Stimulated activated CD8-positive, alpha-beta memory T cell treated with anti-CD3 and anti-CD28 coated beads, Interleukin-4, amount 100 ng/mL, for 4 hours (primary cell): ENCODE measurements at places on chromosomes 12 and 14.

DNA sequence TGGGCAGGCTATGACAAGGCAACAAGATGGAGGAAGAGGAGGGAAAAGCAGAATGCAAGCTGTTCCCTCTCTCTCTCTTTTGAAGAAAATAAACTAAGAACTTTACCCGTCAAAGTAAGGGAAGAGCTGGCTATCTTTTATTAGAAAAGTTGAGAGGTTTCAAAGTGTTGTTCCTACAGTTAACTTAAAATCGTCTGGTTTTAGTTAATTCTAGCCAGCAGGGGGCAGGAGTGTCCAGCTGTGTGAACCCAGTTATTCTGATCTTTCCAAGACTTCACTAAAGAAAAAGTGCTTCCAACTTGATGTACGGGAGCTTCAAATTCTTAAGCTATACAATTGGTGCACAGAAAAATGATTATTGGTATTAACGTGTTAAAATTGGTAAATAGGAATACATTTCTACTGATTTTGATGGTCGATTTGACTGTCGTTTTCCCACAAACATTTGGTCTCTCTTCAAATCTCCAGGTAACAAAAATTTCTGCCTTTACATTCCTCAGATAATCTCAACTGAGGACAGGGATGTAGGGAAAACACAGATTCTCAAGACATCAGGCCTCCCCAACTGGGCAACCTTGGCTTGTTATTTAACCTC, 28.4 kb upstream of the MON2 start:
- DNase-seq = no peak

DNA sequence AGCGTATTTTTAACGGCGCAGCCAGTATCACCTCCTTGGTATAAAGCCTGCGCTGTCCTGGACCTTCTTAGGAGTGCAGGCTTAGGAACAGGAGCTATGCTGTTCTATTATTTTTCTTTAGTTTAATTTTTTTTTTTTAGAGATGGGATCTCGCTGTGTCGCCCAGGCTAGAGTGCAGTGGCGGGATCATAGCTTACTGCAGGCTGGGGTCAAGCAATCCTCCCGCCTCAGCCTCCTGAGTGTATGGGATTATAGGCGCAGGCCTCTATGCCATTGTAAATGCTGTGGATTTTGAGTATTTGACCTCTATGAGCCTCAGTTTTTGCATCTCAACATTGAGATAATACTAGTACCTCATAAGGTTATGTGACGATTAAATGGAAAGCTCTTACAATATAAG, 4.1 kb downstream of the OR10AD1 start:
- DNase-seq = no peak

GRCh38 chr12:112741106-112741505, 50.4 kb upstream of the RPH3A start:
- DNase-seq = no peak

DNA sequence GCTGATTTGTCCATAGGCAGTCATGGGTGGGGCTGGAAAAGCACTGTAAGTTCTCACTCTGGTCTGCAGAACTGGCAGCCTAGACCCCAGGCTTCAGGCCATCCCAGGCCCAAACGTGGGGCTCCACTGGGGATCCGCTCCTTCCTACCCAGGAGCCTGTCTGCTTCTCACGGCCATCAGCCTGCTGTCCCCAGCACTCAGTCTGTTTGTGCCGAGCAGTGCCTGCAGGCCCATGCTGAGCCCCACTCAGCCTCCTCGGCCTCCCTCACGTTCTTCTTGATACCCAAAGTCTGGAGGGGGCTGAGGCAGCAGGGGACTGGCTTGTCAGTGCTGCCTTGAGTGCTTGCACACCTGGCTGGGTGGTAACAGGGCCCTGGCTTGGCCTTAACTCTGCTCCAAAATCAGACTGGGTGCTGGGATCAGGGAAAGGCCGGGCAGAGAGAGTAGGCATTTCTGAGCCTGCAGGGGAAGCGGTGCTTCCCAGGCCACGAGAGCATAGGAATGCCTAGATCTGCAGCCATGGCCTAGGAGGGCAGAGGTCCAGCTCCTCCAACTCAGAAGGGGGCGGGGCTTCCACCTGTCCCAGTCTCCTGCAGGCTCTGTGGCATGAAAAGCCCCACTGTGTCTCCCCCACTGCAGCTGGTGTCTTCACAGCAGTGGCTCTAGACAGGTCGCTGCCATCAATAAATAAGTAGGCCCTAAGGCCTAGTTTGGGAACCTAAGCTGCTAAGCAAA, 772.4 kb upstream of the FBXO33 start:
- DNase-seq = no peak

GRCh38 chr14:73686901-73687300, 27.3 kb downstream of the PNMA1 start:
- DNase-seq = no peak

DNA sequence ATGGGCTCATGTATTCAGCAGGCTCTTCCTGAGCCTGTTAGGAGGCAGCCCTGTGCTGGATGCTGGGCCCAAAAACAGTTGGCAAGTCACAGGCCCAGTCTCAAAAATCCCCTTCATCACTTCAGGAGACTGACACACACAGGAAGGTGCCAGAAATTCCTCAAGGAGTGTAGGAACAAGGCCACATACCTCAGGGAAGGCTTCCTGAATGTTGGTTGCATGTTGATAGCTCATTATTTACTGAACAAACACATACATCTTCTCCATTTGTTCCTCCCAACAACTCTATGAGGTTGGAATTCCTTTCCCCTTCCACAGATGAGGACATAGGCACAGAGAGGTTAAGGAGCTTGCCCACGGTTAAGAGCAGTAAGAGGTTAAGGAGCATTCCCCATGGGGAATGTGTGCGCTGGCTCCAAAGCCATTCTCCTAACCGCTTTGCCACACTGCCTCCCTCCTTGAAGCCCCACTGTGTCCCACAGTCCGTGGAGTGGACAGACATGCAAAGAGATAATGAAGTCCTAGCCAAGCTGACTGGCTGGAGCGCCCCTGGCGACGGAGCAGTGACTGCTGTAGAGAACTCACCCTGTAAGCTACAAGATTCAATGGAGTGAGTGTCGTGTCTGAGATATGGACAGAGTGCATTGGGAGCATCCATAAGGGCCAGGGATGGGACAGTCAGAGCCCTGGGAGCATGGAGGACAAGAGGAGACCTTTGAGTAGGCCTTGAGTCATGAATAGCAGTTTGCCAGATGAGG, 3.3 kb downstream of the HHIPL1 start:
- no peak for DNase-seq

GRCh38 chr14:65357113-65357512, 55.4 kb upstream of the FUT8 start:
- no peak for DNase-seq

DNA sequence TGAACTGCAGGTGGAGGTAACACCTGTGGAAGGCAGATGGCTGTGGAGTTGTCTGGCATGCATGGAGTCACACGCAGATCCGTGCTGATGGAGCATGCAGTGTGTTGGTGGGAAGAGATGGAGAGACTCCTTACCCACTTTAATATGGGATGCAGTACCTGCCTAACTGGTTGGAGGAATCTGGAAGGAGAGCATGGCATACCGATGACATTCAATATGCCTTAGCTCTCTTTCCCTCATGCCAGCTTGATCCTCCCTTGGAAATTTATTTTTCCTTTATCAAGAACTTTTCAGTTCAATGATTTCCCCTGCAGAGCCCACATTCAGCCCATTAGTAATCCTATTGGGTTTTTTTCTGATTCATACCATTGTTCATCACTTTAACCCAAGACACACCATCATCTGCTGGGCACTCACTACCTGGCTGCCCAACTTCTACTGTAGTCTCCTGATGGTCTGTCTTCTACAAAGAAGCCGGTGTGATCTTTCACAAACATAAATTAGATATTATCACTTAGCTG, 25.9 kb upstream of the NR2C1 start:
- no peak for DNase-seq

DNA sequence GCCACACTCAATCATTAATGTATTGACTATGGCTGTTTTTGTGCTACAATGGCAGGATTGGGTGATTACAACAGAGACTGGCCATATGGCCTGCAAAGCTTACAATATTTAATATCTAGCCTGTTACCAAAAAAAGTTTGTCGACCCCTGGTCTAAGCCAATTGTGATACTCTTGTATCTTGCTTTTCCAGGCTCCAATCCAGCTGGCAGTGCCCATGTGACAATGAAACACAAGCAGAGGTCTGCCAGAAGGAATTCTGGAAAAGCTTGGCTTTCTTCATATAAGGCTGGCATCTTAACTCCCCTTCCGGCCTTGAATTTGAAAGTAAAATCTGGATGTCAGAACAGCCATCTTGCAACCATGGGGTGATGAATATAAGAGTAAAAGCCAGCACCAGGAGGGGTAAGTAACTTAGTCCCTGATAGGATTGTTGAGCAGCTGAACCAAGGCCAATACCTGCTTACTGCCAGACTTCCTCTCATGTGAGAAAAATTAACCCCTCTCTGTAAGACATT, 458.7 kb downstream of the TMTC2 start:
- DNase-seq = no peak

GRCh38 chr12:14219156-14219555, 146.3 kb upstream of the ATF7IP start:
- no peak for DNase-seq

GRCh38 chr12:2460051-2460670, 334.6 kb upstream of the FKBP4 start:
- DNase-seq = no peak

DNA sequence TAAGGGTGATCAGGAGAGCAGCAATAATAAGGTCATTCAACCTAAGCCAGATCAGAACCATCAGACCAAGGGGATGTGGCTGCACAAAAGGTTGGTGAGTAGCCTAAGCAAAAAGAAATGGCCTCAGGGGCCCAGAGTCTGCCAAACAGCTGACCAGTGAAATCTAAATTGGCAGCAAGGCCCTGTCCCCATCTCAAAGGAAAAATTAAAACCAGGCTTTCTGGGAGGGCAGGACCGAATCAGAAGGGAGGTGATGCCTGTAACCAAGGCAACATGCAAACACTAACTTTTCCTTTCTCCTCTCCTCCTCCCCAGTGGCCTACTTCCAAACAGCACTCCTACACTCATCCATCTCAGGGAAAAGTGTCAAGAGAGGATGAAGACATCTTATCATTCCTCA, 256.4 kb downstream of the NUAK1 start:
- no peak for DNase-seq
